WTC11 (cell line): ENCODE measurements at places on chromosomes 1 and 21.
A peak's percentile ranks its signal among the peaks of the same experiment; 100 is the strongest.

GRCh38 chr1:34013958-34014737, 150.3 kb downstream of the HMGB4 start:
- DNase-seq: peak; percentile 81

DNA sequence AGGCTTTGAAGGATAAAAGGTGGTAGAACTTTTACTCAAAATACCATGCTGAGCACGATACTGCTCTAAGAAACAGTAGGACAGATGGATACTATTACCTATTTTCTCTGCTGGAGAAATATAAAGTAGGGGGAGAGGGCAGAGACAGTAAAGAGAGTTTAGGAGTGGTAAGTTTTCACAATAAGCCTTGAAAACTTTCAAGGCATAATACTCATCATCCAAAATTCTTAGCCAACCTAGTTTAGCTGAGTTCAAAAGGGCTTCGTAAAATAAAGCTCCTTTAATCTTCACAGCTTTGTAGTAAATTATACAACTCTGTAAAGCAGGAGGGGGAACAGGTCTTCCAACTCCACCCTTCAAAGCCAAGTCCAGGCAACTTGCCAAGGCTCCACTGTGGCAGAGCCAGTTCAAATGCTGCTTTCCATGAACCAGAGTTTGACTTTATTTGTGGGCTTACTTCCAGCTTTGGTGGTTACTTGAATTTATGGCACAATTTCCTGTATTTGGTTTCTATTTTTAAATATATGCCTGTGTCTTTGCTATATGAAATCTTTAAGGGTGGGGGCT, 15.5 kb downstream of the TEX38 start:
- DNase-seq: no peak

DNA sequence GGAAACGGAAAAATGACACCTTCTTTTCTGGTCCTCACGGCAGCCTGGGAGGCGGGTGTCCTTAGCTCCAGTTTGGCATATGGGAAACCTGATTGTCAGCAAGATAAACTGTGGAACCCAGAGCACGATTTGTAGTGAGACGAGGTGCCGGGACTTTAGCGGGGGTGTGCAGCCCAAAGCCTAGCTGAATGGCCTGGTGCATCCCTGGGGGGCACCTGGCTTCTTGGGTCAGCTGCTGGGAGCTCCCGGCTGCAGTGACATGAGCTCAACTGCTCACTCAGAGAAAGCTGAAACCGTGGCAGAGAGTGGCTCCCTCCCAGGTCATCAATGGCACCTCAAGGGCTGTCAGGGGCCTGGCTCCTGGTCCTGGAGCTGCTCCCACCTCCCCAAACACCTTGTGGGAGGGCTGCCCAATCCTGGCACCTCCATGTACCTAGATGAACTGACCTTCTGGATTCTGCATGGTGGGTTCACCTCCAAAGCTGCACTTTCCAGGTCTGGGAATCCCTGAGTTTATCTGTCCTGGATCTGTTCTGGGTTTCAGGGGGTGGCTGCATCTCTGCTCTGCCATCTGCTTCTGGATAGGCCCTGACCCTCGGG, 260.5 kb downstream of the MATN1 start:
- no peak for DNase-seq

- DNase-seq: no peak
Observed at GRCh38 chr1:1680031-1680911, 12.3 kb downstream of the SLC35E2B start.
